ENCODE measurements at places on chromosomes 13 and 19. TPM values are rescaled to one million over a fixed set of nuclear protein-coding genes. Genes with fewer than 3 reads are reported as not detected.
A peak's percentile ranks its signal among the peaks of the same experiment; 100 is the strongest.

The KRTDAP gene
- not detected for total RNA-seq

The ARL11 gene
- total RNA-seq, result 1.9 TPM

The VSTM2B gene
- not detected for total RNA-seq

The FGF21 gene
- not detected for total RNA-seq

The LIPE gene
- 6.7 TPM for total RNA-seq

The STOML3 gene
- not detected for total RNA-seq

The SLC7A10 gene
- not detected for total RNA-seq

The ETHE1 gene
- total RNA-seq, result 27.9 TPM

The RNF126 gene
- 24.5 TPM for total RNA-seq

DNA sequence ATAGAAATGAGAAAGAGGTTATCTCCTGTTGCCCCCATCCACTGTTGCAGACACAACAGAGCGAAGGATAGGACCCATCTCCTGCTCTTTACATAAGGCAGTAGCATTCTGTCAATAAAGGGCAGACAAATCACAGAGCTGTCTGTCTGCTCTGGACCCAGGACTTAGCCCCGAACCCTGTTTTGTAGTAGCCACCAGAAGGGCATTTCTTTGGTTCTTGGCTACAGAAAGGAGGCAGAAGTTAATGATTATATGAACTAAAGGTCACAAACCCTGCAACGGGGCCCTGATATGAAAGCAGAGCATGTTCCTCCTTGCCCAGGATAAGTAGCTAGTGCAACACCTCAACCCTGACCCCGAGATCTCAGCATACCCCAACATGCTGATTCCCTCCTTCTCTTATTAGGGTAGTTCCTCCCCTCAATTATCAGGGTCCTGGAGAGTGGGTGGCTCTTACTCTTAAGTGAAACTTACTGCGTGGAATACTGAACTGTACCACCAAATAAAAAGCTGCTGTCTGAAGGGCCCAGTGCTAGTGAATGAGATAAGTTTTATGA lies 680.4 kb upstream of the SPRY2 start:
- DNase-seq, result no peak

- DNase-seq, result no peak
Observed at GRCh38 chr13:112603641-112604225, 15.8 kb upstream of the TUBGCP3 start.

- DNase-seq, result no peak
Observed at GRCh38 chr13:45838171-45838745, 13.3 kb downstream of the SIAH3 start.

- DNase-seq, result no peak
Observed at GRCh38 chr13:45138282-45138681, 18.0 kb downstream of the GTF2F2 start.

GRCh38 chr19:15453091-15453578 lies 3.4 kb upstream of the WIZ start:
- no peak for DNase-seq

DNA sequence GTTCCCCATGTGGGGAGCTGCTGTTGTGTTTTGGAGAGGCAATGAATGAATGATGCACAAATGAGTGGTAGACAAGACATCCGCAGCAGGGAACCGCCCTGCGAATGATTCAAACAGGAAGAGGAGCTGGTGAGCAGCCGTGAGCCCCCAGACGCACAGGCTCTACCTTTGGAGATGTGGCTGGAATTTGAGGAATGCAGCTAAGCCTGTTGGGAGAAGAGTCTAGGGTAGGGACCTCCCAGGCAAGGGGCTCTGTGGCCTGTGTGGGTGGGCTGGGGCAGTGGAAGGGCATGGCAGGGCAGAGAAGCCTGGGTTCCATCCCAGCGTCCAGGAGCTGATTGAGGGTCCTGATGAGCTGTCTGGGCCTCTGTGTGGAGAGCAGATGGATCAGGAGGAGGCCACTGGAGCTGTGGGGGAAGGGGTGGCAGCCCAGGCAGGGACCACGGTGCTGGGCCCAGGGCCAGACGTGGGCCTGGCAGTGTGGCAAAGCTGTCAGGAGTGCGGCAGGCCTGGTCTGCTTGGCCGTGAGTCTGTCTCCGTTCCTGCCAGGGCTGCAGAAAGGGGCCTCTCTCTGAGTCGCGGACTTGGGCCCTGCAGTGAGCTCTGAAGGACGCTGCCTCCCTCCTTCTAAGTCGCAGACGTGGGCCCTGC lies 41.8 kb upstream of the DCUN1D2 start:
- peak; percentile 23 for DNase-seq

DNA sequence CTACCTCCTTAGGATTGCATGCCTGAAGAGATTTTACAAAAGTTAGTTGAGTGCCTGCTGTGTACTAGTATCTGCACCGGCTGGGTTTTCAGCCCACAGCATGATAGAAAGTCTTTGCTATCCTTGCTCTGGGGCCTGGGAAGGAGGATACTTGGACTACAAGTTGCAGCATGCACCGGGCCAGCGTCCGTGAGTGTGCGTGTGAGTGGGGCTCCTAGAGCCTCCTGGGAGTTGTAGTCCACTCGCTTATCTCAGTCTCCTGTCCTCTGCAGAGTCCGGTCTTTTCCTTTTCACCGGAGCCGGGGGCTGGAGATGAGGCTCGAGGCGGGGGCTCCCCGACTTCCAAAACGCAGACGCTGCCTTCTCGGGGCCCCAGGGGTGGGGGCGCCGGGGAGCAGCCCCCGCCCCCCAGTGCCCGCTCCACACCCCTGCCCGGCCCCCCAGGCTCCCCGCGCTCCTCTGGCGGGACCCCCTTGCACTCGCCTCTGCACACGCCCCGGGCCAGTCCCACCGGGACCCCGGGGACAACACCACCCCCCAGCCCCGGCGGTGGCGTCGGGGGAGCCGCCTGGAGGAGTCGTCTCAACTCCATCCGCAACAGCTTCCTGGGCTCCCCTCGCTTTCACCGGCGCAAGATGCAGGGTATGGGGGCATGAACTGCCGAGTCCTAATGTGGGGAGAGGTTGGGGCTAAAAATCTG lies 20.6 kb downstream of the BRSK1 start:
- DNase-seq, result no peak

DNA sequence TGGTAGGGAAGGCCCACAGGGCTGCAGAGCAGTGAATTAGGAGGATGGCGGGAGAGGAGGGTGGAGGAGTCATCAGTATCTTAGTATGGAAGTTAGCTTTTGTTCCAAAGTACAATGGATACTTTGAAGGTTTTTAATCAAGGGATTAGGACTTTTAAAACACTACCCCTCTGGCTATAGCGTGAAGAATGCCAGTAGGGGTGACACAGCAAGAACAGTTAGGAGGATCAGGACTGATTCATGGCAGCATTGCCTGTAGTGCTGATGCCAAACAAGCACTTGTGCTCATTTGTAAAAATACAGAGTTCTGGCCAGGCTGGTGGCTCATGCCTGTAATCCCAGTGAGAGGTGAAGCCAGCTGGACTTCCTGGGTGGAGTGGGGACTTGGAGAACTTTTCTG lies 46.2 kb downstream of the SKA3 start:
- DNase-seq, result no peak

DNA sequence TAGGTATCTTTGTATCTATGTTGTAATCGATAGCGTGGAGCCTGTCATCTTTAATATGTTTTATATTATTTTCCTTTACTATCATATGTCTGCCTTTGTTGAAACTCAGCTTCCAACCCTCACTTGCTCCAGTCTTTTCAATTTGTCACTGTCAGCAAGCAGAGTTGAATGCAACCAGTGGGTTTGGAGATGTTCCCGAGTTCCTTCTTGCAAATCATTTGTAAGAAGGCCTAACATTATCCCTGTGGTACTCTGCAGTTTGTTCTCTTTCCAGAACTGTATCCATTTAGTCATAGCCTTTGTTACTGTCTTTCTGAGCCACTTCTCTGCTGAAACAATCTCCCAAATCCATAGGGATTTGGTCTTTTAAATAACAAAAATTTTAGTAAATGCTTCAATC lies 41.8 kb downstream of the RNASEH2B start:
- no peak for DNase-seq

DNA sequence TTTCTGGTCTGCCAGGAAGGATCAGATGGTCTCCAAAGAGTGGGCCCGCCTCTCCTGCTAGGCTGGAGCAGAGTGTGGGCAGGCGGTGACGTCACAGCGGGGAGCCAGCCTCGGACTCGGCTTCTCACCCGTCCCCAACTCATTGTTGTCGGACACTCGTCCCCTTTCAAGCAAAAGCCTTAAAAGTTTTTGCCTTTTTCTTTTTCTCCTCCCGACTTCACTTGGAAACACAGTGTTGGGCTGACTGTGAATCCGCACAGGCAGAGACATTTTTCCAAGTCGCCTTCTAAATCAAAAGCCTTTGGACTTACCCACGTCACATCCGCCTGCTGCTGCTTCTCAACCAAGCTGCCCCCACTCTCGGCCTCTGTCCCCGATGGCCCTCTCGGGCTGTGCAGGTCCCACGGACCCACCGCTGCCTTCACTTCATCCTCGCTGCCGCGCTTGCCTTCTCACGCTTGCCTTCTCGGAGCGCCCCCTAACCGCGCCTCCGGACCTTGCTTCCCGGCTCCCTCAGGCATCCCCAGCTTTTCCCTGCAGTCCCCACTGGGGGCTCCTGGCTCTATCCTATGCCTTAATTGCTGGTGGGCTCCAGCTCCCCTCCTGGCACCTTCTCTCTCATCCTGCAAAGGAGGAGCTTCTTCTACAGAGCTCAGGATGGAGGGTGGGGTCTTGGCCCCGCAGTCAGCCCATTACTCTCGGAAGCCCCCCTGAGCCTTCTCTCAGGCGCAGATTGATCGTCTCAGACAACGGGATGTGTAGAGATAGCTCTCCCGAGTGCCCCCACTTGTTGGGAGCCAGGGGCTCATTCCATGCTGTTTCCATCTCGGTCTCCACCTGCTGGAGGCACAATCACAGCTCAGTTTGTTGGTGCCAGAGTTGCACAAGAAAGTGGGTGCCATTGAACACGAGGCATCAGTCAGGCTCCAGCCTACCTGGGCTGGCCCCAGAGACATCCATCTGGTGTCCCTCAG lies 3.9 kb upstream of the ZNF135 start:
- DNase-seq, result no peak

- DNase-seq, result no peak
Observed at GRCh38 chr19:23507446-23507845, 112.2 kb upstream of the ZNF91 start.

GRCh38 chr13:66875264-66875663 lies 354.9 kb downstream of the PCDH9 start:
- DNase-seq, result no peak

DNA sequence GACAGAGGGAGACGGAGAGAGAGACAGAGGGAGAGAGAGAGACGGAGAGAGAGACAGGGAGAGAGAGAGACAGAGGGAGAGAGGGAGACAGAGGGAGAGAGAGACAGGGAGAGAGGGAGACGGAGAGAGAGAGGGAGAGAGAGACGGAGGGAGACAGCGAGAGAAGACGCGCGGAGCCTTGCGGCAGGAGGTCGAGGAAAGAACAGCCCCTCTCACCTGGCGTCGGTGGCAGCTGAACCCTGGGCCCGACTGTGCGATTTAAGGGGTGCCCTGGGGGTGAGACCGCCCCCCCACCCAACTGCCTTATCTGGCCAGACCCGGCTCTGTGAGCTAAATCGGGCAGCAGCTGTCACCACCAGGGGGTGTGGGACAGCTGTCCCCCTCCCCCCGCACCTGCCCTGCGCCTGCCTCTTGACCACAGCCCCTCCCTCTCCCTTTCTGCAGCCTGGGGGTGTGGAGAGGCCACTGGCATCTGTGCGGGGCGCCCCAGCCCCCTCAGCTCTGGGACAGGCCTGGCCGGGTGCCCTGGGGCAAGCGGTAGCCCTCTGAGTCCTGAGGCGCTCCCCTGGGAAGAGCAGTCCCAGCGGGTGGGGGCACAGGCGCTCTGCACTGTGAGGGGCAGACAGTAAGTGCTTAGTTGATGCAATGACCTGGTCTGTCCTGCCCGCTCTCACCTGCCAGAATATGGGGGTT lies 10.8 kb downstream of the JOSD2 start:
- DNase-seq, result peak; percentile 73

DNA sequence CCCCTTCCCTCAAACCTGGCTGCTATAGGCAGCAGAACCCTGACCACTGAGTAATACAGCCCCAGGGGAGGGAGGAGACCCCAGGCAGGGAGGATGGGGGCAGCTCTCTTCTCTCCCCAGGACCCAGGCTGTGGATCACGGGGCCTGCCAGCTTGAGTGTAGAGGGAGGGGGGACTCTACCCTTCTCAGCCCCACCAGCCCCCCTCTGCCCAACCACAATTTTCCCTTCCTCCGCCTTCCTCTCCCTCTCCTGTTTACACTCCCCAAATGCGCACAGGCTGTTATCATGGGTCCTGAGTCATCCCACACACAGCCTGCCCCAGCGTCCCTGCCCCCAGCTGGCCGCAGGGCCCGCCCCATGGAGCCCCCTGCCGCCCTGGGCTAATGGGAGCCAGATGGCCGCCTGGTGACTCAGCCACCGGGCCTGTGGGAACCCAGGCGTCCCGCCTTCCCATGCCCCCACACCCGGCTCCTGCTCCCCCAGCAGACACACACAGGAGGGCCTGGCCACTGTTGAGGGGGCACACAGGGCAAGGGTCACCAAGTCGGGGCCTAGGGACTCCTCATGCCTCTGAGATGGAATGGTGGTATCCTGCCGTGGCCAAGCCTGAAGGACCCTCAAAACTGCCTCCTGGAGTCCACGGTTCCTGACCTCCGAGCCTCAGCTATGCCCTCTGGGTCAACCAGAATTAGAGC lies 13.6 kb downstream of the CCDC97 start:
- peak; percentile 93 for DNase-seq

- no peak for DNase-seq
Observed at GRCh38 chr13:112679932-112680677, 9.7 kb upstream of the ATP11A start.
